NCI-H510A (cell line): ENCODE measurements at places on chromosomes 12 and 14.

GRCh38 chr12:93137656-93138612, 208.8 kb upstream of the EEA1 start:
- no peak for DNase-seq

- no peak for DNase-seq
Measured at GRCh38 chr14:93301821-93302447, 30.9 kb downstream of the BTBD7 start.

DNA sequence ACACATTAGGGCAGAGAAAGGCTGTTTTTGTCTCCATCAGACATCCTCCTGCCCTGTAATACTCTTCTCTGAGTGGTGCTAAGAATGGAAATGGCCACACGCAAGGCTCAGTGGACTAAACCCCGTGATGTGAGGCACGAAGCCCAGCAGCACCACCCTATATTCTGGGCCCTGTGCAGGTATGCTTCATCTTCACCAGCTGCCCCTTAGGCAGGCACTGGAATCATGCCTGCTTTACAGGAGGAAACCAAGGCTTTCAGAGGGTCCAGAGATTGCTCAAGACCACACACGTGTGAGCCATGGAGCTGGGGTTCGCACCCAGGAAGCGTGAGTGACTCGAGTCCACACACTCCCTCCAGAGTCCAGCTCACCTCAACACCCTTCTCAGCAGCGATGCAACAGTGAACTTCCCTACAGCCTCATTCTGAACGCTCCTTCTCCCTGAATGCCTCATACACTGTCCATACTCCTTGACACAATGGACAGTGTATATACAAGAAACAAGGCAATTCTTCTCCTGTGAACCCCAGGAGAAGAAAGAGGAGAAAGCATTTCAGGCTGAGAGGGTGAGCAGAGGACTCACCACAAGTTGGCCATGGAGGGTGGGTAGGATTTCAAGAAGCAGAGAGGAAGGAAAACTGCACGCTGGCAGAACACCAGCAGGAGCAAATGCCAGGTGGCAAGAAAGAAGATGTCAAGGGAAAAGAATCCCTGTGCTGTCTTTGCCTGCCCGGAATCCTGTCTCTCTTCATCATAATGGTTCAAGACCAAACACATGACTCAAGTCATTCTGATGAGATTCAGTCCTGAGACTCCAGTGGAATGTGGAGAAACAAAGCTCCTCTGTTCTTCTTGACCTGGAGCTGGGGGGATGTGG, 39.1 kb downstream of the NT5DC3 start:
- DNase-seq: no peak

DNA sequence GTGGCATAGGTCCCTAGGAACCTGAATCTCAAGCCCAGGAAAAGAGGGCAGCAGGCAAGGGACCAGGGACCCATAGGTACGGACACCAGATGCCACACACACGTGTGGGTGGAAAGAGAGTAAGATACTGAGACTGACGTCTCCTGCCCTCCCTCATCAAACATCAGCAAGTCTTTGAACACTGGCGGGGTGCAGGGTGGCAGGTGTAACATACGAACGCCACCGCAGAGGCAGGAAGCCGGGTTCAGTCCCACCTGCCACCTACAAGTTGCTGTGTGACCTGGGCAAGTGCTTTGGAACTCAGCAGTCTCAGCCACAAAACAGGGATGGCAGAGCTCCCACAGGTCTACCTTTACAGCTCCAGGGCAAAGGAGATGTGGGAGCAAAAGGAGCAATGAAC, 11.1 kb downstream of the ACTN1 start:
- no peak for DNase-seq

DNA sequence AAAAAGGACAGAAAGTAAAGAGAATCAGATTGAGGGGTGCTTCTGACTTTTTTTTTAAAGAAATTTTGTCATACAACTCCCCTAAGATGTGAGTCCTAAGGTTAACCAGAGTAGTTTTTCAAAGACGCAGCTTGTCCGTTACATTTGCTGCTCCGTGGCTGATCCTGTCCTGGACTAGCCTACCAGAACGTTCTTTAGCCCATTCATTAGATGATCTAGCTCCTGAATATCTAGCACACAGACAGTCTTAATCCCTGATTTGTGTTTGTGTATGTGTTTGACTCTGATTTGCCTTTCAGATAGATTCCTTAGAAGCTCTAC, 60.3 kb downstream of the SAMD4A start:
- DNase-seq: no peak

GRCh38 chr12:52605542-52605941, 4.3 kb upstream of the KRT72 start:
- no peak for DNase-seq

DNA sequence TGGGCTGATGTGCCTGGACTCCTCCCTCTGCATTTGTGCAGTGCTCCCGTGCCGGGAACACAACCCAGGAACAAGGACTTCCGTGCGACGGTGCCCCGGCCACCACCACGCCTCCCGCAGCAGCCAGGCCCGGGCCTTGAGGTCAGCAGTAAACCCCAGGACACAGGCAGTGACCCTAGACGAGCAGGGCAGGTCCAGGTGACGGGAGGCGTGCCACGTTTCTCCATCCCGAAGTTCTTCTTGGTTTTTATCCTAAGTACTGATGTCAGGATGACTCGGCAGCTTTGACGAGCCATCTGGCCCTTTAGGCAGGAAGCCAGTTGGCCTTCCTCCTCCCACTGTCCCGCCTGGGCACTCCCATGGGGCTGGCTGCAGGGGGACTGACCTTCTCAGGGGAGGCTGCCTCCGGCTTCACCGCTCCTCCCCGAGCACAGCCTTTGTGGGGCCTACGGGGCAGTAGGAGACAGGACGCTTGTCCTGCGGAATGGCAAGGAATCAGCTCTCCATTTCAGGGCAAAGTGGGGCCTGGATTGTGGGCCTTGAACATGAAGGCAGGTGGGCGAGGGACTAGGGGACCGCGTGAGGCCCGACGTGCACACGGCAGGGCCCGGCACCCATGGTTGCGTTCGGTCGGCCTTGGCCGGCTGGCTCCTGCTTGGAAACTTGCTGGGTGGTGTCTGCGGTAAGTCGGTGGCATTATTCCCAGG, 94.1 kb downstream of the FBXL14 start:
- DNase-seq: no peak

DNA sequence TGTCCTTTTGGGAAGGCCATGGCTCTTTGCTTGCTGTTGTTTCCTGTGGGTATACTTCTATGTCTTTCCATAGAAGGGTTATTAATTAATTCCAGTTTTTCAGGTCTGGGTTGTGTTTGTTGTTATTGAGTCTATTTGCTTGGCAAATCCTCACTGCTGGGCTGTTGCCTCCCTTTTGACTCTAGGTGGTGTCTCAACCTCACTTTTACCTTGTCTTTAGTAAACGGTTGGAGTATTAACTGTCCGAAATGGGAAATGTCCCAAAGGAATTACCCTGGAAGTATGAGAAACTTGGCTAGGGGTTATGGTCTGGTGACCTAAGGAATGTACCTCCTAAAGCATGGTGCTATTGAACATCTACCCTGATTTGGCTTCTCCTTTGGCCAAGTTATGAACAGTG, 16.7 kb downstream of the PRH1 start:
- no peak for DNase-seq

GRCh38 chr14:58138714-58139482, 13.1 kb downstream of the ARMH4 start:
- DNase-seq: no peak

- no peak for DNase-seq
Measured at GRCh38 chr14:104230946-104231345, 92.6 kb downstream of the KIF26A start.
